ENCODE measurements at places on chromosomes 3 and 15.

- DNase-seq = no peak
Observed at GRCh38 chr3:106068795-106069194, 200.0 kb upstream of the CBLB start.

DNA sequence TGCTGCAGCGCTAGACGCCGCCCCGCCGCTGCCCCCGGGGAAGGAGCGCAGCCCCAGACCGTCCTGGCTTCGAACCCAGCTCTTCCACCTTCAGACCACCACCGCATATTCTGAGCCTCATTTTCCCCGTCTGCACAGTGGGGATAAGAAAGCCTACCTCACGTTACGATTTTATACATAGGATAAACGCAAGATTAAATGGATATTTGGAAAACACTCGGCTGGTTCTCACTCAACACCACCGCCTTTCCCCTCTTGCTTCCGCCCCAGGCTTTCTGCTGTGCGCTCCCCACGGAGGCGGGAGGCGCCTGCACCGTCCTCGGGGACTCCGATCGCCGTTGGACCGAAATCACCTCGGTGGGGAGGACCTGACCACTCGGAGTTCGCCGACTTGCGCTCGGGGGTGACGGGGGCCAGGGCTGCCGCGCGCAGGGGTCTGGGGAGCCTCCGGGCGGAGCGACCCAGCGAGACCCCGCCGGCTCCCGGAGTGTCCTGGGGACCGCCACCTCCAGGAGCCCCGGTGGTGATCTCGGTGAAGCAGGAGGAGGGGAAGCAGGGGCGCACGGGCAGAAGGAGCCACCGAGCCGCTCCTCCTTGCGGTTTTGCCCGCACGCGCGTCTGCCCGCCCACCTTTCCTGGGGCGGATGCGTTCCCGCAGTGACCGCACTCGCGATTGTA is 4.0 kb downstream of the FBXL22 start:
- peak; percentile 44 for DNase-seq

- DNase-seq = no peak
Observed at GRCh38 chr15:97977734-97978133, 17.2 kb downstream of the ARRDC4 start.

- DNase-seq = peak; percentile 77
Observed at GRCh38 chr3:10017636-10018292, 8.5 kb upstream of the FANCD2 start.

DNA sequence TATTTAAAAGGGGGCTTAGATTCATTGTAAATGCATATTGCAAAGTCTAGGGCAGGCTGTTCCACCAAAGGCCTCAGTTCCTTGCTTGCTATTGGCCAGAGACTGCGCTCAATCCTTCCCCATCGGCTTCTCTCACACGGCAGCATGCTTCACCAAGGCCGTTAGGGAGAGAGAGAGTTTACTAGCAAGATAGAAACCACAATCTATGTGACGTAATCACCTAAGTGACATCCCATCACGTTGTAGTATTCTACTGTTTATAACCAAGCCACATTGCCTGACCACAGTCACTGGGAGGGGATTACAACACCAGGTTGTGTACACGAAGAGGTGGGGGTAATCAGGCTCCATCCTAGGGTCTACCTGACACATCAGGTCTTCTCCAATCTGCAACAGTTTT is 16.0 kb upstream of the NPAP1 start:
- DNase-seq = no peak

DNA sequence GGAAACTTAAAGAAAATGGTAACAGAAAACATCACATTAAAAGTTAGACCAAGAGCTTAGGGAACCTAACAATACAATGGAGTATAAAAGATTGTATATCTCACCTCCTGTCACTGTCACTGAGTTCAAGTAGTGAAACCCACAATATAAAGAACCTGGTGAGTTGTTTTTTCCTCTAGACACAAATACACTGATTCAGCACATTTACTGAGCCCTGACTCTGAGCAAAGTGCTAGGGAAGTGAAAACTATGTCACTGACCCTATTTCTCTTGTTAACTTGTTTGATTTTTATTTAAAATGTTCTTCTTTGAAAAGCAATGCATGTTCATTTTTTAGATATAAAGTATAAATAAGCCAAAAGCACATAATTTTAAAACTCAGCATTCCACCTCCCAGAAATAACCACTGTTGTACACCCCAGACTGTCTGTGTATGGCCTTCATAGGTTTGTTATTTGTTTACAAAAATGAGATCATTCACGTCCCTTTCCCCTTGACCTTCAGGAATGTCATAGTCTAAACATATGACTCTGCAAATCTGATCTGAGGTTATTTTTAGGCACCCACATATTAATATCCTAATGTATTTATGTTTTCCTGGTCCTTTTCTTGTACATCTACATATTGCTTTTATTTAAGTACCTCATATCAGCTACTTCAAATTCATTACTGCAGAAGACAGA is 69.2 kb upstream of the CSTA start:
- no peak for DNase-seq

- no peak for DNase-seq
Observed at GRCh38 chr3:159795042-159795441, 193.6 kb upstream of the IL12A start.

DNA sequence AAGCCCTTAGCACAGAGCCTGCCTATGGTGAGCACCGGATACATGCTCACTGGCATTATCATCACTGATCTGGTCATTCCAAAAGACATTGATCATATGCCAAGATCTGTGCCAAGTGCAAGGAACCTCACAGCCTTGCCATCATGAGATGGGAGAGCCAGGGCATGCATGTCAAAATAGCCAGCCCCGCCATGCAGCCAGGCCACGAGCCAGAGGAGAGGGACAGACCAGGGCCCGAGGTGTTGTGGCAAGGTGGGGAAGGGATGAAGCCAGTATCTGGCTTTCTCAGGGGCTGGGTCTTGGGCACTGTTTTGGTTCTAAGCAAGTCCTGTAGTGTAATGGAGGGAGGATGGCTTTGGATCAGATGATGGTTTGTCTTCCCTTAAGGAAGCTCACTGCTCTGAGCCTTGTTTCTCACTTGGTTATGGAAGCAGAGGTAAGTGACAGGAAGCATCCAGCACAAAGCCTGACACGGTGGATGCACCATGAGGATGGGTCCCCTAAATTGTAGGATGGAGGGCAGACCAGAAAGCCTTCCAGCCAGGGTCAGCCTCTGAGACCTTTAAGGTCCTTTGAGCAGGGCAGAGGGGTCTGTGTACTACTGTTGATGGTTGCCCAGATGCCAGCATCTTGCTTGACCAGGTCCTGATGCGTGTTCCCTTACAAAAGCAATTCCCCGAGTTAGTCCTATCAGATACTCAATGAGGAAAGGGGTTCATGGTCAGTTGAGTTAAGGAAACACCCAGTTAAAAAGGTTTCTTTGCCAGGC is 247.7 kb upstream of the TLE3 start:
- DNase-seq = no peak

DNA sequence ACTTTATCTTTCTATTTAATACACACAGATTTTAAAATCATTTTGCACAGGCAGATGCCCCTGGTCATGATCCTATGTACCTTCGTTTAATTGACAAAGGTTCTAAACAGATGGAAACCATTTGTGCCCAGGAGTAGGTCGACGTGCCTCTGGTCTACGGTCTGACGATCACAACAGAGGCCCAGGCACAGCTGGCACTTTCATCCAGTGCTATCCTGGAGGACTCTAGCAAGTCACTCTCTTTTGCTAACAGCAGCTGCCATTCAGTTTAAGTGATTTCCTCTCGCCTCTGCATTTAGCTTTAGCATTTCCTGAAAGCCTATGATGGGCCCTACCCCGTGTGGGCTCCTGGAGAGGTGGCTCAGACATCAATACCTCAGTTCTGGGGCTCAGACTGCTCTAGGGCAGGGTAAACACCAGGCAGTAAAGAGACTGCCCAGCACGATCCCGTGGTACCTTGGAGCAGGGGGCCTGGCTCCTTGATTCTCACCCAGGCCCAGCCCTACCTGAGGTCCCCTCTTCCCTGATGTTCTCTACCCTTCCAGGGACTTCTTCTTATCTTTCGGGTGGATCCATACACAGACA is 83.2 kb upstream of the SNRPA1 start:
- DNase-seq = no peak

DNA sequence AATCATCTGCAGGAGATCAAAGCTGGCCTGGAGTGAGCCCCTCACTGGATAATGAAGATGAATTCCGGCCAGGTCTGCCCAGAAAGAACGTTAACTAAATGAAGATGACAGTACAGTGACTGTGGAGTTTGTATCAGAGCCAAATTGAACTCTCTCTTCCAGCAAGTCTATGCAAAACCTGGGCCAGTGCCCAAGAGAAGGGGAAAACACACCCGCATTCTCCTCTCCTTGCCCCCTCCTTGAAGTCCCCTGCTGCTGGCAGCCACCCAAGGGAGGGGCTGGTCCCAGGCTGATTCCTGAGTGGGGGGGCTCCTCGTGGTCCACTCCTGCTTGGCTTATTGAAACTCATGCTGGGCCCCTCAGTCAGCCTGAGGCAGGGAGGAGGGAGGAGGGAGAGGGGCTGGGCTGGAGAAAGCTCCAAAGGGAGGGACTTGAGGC is 155.7 kb downstream of the RAB11A start:
- DNase-seq = no peak
